ENCODE measurements at places on chromosomes 7 and 10. TPM values are rescaled to one million over a fixed set of nuclear protein-coding genes. Genes with fewer than 3 reads are reported as not detected.

The FEZF1 gene
- not detected for total RNA-seq

The GFRA1 gene
- total RNA-seq, result 1.0 TPM

DNA sequence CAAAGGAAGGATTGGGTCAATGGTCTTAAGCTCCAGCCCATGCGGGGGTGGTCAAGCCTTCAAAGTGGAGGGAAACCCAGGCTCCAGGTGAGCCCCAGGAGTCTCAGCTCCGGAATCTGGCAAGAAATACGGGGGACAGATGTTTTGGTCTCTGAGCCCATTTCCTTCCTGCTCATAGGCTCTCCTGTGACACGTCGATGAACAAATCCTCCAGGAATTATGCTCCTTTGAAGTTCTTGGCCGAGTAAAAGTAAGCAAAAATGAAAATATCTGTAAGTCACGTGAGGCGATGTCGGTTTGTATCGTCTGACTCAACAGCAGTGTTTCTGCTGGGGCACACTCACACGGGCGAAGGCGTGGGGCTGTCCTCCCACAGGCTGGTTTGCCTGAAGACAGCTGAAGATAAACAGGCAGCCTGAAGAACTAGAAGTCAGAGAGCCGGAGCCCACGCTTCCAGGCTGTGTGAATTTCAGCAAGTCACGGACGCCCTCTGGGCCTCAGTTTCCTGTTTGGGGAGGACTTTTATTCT is 52.6 kb upstream of the SMNDC1 start:
- no peak for DNase-seq

DNA sequence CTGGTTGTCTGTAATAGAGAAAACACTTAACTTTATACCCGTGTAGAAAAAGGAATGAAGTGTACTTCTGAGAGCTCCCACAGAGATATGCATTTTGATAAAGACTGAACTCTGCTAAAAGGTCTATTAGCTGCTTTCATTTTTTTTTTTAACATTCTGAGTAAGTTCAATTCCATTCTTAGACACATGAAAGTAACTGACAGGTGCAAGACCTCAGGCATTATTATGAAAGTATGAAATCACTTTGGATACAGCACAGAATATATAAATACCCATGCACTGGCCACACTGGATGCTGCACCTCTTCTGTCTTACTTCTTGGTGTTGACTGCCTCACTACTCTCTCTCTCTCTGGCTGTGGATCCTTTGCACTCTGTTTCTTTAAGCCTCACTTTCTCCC is 46.2 kb downstream of the VWDE start:
- no peak for DNase-seq

GRCh38 chr10:129030996-129031843 is 435.8 kb upstream of the MGMT start:
- no peak for DNase-seq
